Eye (tissue), 1 donor: ENCODE measurements at places on chromosomes 1 and 21.

- DNase-seq, result peak; percentile 35
Measured at GRCh38 chr1:4611563-4612341, 42.7 kb upstream of the AJAP1 start.

DNA sequence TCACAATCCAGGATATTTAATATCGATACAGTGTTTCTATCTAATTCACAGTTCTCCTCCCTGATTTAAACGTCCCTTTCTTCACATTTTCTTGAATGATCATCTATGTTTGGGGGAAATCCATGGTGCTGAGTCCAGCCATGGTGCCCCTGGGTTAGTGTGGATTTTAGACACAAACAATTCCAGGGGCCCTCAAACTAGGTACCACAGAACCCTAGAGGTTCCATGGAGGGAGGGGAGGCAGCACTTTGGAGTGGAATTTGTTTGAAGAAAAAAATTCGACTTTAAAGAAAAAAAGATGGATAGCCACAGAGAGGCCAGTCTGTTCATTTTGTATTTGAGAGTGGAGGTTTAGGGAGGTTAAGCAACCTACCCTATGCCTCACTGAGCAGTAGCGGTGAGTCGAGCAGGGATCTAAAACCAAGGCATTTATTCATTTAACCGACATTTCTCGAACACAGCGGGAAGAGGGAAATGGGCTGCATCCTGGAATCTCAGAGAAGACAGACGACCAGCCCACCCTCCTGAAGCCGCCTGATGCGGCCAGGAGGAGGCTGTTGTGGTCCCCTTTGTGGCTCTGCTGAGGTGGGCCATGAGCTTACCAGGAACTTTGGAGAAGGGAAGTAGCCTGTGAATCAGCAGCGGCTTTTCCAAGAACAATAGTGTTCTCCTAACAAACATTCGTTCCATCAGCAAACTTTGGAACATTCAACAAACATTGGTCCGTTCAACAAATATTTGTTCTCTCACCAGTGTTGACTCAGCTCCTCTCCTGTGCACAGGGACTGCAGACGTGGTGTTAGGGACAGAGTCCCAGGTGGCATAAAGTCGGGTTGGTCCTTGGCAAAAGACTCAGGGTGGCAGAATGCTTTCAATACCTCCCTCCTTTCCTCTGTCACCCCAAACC, 103.5 kb upstream of the ZBTB40 start:
- no peak for DNase-seq

DNA sequence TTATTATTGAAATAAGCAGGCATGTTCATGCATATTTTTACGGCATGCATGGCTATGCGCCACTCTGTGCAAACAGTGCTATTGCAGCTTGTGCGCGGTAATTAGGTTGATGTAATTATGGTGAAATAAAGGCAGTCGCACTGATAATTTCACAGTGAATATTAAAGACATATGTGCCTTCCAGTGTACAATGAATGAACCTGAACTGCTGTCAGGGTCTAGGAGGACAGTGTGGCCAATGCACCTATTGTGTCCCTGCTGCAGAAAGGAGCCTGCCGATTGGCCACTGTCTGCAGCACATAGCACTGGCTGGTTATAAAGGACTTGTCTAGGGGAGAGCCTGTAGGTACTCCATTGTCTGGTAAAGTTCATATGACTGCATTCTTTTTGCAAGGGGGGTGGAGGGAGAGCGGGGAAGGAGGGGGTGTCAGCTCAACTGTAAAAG, 340.4 kb downstream of the USP25 start:
- peak; percentile 44 for DNase-seq

GRCh38 chr1:178495741-178496409, 889 bp downstream of the CLEC20A start:
- no peak for DNase-seq

- no peak for DNase-seq
Measured at GRCh38 chr1:93317207-93317606, 28.5 kb upstream of the DR1 start.
